ENCODE measurements at places on chromosomes 1 and 21.

DNA sequence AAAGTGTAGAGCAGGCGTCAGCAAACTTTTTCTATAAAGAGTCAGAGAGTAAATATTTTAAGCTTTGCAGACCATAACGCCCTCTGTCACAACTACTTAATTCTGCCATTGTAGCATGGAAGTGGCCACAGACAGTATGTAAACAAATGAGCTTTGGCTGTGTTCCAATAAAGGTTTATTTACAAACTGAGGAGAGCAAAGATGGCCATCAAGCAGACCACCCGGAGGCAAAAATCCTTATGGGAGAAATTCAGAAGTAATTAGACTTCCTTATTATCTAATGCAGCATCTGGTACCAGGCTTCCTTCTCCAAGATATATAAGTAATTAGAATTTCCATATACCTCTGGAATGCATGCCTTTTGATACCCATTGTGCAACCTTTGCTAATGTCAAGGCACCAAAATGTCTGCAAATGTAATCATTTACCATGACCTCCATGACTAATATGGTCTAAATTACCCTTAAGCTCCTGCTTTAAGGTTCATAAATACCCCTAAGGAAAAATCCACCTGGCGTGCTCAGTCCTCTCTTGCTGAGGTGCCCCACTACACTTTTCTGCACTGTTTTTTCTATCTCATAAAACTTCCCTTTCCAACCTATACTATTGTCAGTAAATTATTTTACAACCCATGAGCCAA lies 377.8 kb downstream of the MATN1 start:
- no peak for DNase-seq

DNA sequence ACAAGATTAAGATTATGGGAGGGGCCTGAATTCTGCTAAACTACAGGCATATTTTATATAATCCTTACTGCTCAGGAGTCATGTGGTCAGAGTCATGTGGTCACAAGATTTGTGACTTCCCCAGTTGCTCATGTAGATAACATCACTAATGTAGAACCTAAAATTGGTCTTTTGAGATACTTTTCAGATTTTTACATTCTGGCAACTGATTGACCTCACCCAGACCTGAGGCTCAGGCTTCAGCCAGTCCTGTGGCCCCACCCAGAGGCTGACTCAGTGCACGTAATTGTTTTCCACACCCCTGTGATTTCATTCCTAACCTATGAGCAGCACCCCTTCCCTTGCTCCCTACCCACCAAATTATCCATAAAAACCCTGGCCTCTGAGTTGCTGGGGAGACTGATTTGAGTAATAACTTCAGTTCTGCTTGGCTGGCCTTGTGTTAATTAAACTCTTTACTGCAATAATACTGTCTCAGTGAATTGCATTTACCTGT lies 41.7 kb upstream of the ZNF326 start:
- DNase-seq: no peak

GRCh38 chr21:34869545-34869944 lies 179.6 kb downstream of the RUNX1 start:
- no peak for DNase-seq

GRCh38 chr1:209890641-209891330 lies 47.2 kb upstream of the SYT14 start:
- DNase-seq: no peak

GRCh38 chr1:43074244-43074643 lies 97.8 kb downstream of the EBNA1BP2 start:
- no peak for DNase-seq

DNA sequence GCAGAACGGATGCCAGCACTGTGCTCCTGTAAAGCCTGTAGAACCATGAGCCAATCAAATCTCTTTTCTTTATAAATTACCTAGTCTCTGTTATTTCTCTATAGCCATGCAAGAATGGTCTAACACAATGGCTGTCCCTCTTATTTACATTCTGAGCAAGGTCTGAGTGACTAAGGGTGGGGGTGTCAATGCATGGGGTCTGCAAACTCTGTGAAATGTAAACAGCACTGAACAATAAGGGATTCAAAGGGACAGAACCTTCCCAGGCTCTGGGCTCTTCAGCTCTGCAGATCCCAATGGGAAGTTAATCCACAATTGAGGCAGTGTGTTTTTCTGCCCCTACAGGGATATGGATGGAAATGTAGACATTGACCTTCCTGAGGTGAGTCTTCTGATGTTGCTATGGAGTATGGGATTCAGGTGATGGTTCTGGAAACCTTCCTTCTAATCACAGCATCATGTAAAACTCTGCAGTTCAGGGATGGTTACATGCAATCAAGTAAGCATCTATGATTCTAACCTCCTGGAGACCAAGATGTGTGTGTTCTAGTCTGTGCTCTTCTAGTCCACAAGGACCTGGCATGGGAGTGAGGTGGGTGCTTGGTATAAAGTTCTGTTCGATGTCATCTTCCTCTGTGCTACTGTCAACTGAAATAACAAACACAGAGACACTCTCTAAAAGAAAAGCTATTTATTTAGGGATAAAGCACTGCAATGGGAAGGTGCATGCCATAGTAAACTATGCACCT lies 38.6 kb downstream of the CAPN9 start:
- no peak for DNase-seq

- no peak for DNase-seq
Measured at GRCh38 chr1:94784190-94784515, 36.0 kb upstream of the SLC44A3 start.

GRCh38 chr1:231444059-231444458 lies 22.0 kb upstream of the EGLN1 start:
- no peak for DNase-seq

DNA sequence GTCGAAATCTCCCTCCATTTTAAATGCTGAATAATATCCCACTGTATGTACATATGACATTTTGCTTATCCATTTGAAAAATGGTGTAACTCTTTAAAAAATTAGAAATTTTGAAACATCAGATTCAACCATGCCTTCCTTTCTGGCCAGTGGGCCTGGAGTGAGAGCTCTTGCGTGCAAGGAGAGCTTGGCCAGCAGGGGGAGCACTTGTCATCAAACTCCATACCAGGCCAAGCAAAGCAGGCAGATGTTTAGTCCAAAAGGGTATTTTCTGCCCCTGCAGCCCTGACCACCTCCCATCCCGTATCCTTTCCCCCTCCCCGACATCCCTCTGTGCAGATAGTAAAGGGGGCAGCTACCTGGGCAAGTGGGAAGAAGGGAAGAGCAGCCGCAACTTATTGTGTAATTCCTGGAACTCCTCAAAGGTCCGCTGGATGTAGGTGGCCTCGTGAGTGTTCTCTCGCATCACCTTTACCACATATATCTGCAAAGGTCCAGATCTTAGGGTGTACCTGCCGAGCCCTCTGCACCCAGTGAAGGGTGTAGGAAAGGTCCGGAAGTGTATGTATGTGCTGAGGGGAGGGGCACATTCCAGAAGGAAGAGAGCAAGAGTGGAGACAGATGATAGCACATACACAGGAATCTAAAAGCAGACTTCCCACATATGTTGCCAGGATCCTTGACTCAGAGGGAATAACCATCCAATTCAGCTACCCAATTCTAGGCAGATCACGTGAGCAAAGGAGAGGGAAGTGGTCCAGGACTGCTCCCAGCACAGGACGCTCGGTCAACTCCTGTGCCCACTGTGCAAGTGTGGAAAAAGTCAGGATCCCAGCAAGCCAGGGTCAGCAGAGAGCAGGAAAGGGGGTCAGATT lies 19.9 kb upstream of the PPP1R15B start:
- DNase-seq: peak; percentile 70

DNA sequence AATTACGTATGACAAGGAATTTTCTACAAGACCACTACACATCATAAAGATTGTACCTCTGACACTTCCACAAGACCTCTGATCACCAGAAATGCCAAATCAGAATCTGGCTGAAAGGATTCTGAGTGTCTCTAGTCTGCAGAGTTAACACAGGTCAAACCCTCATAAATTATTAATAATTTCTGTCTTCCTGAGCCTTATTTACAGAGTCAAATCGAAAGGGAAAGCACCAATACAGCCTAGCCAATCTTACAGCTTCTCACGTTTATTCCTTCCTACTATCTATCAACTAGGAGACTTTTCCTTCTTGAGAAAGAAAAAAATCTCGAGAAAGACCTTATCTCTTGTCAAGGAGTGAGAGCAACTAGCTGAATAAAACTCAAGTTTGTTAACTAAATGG lies 2151.6 kb downstream of the MRPL39 start:
- DNase-seq: no peak

DNA sequence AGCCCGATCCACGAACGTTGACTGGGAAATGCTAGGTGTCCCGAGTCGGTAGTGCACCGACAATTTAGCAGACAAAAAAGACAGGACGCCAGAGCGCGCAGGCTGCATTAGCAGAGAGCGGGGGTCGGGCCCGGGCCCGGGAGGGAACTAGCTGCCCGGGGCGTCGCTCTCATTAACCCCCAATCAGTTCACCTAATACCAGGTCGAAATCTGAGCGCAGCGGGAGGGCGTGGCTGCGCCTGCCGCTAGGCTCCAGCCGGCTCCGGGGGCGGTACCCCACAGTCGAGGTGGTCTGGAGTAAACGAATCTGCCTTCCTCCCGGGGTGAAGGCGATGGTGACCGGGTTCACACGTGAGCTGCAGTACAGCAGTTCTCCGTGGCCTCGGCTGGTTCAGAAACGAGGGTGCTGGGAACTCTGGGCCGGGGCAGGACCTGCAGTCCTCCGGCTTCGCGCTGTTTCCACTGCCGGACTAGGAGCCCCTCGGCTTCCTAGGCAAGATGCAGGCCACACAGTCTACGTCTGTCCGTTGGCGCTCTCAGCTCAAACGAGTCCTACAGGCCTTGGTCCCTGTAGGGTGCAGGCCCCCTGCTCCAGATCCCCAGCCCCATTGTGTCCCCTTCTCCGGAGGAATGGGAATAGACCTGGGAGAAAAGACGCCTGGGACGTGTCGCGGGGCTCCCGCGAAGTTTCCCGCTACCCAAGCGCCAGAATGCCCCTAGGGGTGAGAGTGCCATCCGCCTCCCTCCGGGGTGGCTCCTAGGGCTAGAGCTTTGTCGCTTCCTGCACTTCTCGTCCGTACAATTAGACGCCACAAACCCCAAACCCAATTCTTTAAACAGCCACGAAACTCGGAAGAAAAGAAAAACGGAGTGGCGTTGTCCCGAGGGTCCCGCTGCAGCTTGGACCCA lies 2.0 kb downstream of the GFI1 start:
- DNase-seq: no peak

DNA sequence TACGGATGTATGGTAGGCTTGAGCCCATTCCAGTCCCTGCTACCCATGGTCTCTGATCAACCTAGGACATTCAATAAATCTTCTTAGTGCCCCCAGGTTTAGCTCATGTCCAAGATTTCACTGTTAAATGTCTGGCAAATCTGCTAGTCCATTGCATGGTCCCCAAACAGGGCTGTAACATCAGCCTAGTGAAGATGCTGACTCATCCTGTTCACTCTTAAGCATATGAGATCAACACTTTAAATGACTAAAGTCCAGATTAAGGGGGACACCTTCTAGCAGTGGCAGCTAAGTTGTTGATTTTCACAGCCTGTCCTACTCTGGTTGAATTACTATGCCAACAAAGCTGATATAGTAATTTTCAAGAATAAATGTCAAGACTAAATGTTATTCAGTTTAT lies 46.5 kb upstream of the NUF2 start:
- no peak for DNase-seq

DNA sequence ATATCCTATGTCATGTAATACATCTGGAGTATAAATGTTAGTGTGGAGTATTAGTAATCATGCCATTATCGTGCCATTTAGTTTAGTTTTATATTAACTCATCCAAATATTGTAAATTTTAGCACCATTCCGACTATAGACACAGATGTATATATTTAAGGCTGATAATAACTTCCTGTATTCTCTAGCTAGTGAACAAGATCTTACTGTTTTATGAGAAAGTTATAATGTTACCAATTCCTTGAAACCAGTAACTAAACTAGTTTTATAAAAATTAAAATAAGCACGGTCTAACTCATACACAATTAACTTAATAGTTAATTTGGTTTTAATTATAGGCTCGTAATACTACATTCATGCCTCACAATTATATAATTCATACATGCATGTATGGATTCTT lies 808.6 kb downstream of the USP25 start:
- peak; percentile 45 for DNase-seq

GRCh38 chr1:218674280-218674773 lies 329.2 kb downstream of the TGFB2 start:
- DNase-seq: no peak

- DNase-seq: no peak
Measured at GRCh38 chr21:29434081-29434480, 135.4 kb downstream of the BACH1 start.

- DNase-seq: no peak
Measured at GRCh38 chr1:21736011-21736410, 46.9 kb downstream of the USP48 start.

DNA sequence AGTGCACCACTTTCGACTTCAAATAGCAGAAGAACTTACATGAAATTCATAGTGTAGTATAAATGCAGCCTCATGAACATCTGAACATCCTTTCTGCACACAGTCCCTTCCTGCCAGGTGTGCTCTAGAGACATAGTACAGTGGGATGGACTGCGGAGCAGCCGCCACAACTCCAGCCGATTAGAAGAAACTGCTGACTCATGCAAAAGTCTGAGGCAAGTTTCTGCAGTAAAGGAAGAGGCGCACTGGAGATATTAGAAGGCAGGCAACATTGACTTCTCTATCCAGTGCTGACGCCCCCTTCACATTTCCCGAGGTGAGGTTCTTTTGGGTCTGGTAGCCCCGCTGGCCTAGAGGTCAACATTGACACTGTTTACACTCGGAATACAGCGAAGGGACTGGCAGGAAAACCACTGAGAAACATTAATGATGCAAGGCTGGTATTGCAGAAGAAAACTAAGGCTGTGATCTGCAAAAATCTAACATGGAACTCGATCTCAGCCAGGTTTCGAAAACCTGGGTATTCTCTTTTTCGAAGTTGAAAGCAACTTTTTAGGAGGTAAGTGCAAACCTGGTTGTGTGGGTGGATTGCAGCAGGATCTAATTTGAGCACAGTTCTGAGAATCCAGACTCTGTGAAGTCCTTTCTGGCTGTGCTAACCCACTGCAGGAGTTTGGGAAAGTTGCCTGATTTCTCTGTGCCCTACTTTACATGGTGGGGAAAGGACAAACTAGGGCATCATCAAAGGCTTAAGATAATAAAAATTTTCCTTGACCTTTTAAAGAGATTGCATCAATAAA lies 90.7 kb downstream of the CDC7 start:
- peak; percentile 19 for DNase-seq

GRCh38 chr1:27042670-27043069 lies 30.0 kb upstream of the TENT5B start:
- no peak for DNase-seq

DNA sequence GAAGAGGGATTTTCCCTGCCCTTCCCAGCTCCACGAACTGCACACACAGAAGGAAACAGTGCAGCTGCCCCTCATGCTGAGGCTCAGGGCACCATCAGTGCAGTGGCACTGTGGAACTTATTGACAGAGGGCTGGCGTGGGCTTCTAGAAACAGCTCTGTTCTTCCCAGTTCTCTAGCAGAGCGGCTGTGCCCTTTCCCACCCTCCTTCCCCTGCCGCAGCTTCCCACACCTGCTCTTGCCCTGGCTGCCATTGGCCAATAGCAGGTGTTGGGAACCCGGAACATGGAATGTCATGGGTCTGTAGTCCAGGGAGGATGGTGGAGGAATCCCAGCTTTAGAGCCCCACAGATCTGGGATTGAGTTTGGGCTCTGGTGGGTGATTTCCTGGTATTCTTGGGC lies 343.8 kb downstream of the RPS6KC1 start:
- DNase-seq: no peak

GRCh38 chr1:170369000-170369399 lies 163.0 kb upstream of the GORAB start:
- no peak for DNase-seq
